Uterus (tissue), 4 donors: ENCODE measurements at places on chromosomes 2 and 18. TPM values are rescaled to one million over a fixed set of nuclear protein-coding genes. Genes with fewer than 3 reads are reported as not detected.
A peak's percentile ranks its signal among the peaks of the same experiment; 100 is the strongest.

Gene CLEC4F
- total RNA-seq, result not detected

GRCh38 chr2:114009205-114009944 lies 119.5 kb downstream of the ACTR3 start:
- H3K27ac ChIP-seq, result no peak overlapping the region
- DNase-seq, result no peak
- no peaks in the 10 kb centered on the region for H3K4me1 ChIP-seq
- H3K4me3 ChIP-seq, result no peak overlapping the region
- H3K27me3 ChIP-seq, result no peaks in the 10 kb centered on the region

DNA sequence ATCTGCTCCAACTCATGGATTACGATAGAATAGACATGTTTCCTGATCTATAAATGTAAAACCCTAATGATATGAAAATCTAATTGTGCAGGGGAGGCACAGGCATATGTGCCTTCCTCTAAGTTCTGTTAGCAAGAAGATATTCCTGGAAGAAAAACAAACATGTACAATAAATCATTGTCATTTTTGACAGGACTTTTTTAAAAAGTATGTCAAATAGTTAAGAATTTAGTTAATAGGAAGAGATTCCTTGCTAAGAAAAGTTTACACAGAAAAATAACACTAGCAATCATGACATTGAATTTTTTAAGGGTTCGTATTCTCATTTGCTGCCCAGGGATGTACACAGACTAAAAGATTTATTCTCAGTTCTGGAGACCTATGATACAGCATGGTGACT lies 15.3 kb upstream of the CREB1 start:
- H3K27ac ChIP-seq, result no peak overlapping the region
- H3K36me3 ChIP-seq, result no peaks in the 10 kb centered on the region
- no peak for DNase-seq
- H3K27me3 ChIP-seq, result no peaks in the 10 kb centered on the region
- H3K4me1 ChIP-seq, result no peaks in the 10 kb centered on the region

DNA sequence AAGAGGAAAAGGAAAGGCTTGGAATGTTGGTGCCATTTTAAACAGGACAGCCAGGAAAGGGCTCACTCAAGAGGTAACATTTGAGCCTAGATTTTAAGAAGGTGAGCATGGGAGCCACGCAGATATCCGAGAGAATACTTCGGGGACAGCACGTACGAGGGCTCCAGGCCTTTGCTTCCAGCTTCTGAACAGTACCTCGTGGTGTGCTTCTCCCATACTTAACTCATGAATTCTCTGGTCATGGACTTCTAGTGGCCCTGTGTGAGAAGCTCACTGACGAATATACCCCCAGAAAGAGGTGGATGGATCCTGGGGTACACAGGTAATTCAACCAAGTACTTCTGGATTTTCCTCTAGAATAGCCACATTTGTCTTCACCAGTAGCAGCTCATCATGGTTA lies 2.7 kb upstream of the VIT start:
- no peaks in the 10 kb centered on the region for H3K27me3 ChIP-seq
- DNase-seq, result no peak
- H3K36me3 ChIP-seq, result no peaks in the 10 kb centered on the region

DNA sequence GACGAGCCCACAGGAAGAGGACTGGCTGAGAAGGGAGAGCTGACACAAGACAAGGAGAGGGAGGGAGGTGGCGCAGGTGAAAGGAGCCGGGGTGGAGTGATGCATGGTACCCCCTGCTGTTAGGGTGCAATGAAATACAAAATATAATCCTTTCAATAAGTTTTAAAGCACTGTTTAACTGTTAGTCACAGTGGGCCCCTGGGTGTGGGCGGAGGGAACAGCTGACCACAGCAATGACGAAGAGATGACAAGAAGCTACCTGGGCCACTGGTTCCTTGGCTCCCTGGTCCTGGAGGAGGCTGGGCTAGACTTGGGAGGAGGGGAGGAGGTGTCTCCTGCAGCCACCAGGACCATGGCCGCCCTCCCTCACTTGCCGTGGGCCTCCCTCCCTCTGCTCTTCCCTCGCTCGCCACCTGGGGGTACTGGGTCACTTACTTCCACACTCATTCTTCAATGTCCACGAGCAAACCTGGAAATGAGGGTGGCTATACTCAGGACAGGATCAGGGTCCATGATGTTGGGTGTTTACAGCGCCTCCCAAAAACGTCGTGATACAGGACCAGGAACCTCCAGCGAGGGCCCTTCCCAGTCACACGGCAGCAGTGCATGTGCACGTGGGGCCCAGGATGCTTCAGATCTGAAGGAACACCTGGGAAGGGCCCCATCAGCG lies 196.1 kb downstream of the ANKRD30B start:
- no peaks in the 10 kb centered on the region for H3K4me1 ChIP-seq
- no peaks in the 10 kb centered on the region for H3K27me3 ChIP-seq
- DNase-seq, result no peak
- no peak overlapping the region for H3K4me3 ChIP-seq

GRCh38 chr2:148653437-148653836 lies 8.9 kb downstream of the EPC2 start:
- H3K27ac ChIP-seq, result no peak overlapping the region
- H3K27me3 ChIP-seq, result no peaks in the 10 kb centered on the region
- no peaks in the 10 kb centered on the region for H3K36me3 ChIP-seq
- no peak for DNase-seq

DNA sequence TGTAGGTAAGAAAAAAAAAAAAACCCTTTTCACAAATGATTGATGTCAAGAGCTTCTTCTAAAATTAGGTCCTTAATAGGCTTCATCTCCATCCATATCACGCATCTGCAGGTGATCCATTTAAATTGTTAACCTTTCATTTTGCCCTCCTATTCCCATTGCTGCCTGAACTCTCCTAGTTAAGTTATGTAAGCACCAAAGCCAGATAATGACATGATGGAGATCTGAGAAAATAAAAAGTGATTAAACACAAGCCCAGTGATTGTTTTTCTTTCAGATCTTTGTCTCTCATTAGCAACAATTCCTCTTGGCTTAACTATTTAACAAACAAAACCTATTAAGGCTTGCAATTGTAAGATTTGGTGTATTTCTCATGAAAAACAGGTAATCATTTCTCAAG lies 20.0 kb downstream of the LANCL1 start:
- H3K4me3 ChIP-seq, result no peak overlapping the region
- H3K4me1 ChIP-seq, result no peaks in the 10 kb centered on the region
- no peak for DNase-seq
- no peaks in the 10 kb centered on the region for H3K27me3 ChIP-seq

DNA sequence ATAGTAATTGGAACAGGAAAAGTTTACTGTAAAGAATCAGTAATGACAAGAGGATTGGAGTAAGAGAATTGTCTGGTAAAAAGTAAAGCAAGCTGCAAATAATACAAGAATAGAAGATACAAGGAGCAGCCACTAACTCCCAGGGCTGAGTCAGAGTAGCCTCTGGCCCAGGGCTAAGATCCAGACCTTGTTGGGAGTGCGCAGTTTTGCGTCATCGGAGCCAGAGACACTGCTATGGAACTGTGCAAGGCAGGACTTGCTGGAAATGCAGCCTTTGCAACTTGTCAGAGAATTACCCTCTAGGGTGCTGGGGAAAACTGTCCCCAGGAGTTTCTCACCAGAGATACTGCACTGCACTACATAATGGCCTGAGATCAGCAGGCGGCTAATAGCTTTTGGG lies 135.2 kb downstream of the NYAP2 start:
- no peak overlapping the region for H3K27ac ChIP-seq
- DNase-seq, result no peak
- H3K27me3 ChIP-seq, result no peaks in the 10 kb centered on the region
- no peaks in the 10 kb centered on the region for H3K4me1 ChIP-seq

- H3K27ac ChIP-seq, result no peak overlapping the region
- no peaks in the 10 kb centered on the region for H3K36me3 ChIP-seq
- no peak overlapping the region for H3K4me3 ChIP-seq
- H3K4me1 ChIP-seq, result no peaks in the 10 kb centered on the region
- DNase-seq, result no peak
- no peaks in the 10 kb centered on the region for H3K27me3 ChIP-seq
Measured at GRCh38 chr18:1039421-1039820, 134.8 kb downstream of the ADCYAP1 start.

DNA sequence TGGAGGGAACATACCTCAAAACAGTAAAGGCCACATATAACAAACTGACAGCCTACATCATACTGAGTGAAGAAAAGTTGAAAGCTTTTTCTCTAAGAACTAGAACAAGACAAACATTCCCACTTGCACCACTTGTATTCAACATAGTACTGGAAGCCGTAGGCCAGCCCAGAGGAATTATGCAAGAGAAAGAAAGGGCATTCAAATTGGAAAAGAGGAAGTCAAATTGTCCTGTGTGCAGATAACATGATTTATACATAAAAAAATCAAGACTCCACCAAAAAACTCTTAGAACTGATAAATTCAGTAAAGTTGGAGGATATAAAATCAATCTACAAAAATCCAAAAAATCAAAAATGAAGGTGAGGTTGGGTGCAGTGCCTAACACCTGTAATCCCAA lies 8.0 kb upstream of the KDM3A start:
- no peak overlapping the region for H3K4me3 ChIP-seq
- H3K27me3 ChIP-seq, result no peaks in the 10 kb centered on the region
- H3K4me1 ChIP-seq, result no peaks in the 10 kb centered on the region
- H3K36me3 ChIP-seq, result no peaks in the 10 kb centered on the region
- no peak overlapping the region for H3K27ac ChIP-seq

- H3K27ac ChIP-seq, result no peak overlapping the region
- no peak for DNase-seq
- no peaks in the 10 kb centered on the region for H3K36me3 ChIP-seq
- no peaks in the 10 kb centered on the region for H3K27me3 ChIP-seq
Measured at GRCh38 chr2:95267458-95268210, 6.6 kb upstream of the PROM2 start.

GRCh38 chr2:218434456-218434855 lies 15.5 kb downstream of the VIL1 start:
- no peak for DNase-seq
- no peak overlapping the region for H3K27ac ChIP-seq
- H3K4me1 ChIP-seq, result no peaks in the 10 kb centered on the region
- H3K4me3 ChIP-seq, result no peak overlapping the region

Gene CXCR4
- total RNA-seq, result 39.5 TPM

Gene SKA1
- 0.73 TPM for total RNA-seq

Gene AP1S3
- total RNA-seq, result not detected

- no peak overlapping the region for H3K27ac ChIP-seq
- no peaks in the 10 kb centered on the region for H3K36me3 ChIP-seq
- H3K4me1 ChIP-seq, result no peaks in the 10 kb centered on the region
- DNase-seq, result peak; percentile 12
- no peak overlapping the region for H3K4me3 ChIP-seq
- H3K27me3 ChIP-seq, result no peaks in the 10 kb centered on the region
Measured at GRCh38 chr2:240461471-240462072, 26.1 kb downstream of the GPC1 start.

- DNase-seq, result peak; percentile 89
- peak overlapping the region; percentile 79 for H3K27ac ChIP-seq
- no peaks in the 10 kb centered on the region for H3K36me3 ChIP-seq
- H3K4me3 ChIP-seq, result no peak overlapping the region
- peaks cover 6% of the 10 kb centered on the region for H3K4me1 ChIP-seq
Measured at GRCh38 chr2:240962300-240963064, 35.9 kb upstream of the SNED1 start.

DNA sequence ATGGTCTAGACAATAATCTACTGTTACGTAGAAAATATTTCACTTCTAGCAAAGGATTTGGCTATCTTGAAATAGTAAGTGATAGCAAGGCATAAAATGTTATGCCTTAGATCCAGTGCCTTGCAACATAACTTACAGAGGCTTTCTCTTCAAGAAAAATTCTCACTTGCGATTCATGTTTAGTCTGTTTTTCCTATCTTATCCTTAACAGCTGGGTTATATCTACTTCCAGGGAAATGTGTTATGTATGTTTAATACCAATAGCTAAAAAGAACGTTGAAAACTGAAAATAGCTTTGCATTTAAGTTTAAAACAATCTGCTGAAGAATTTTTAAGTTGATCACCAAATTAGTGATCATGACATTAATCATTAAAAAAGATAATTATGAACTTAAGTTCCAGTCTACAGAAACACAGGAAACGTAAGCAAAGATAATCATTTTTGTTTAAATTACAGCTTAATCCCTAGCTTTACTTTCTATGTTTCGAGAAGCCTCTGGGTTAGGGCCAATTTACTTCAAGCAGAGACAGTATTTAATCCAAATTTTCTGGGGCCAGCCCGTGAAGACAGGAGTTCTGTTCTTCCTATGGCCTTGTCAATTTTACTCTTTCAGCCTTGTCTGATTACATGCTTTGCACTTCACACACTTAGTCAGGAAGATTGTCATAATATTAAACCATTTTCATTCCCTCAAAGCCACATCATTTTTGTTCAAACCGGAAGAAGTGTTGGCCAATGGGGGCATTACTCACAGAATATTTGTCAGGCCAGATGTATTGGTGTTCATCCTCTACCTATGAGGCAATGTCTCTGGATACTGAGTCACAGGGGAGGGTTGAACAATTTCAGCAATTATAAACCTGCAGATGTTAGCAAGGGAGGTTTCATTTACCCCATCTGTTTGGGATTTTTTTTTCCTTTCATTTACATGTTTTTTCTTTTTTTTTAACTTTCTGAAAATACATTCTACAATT lies 1132.9 kb upstream of the ZEB2 start:
- no peaks in the 10 kb centered on the region for H3K27me3 ChIP-seq
- H3K4me3 ChIP-seq, result no peak overlapping the region
- no peaks in the 10 kb centered on the region for H3K4me1 ChIP-seq

DNA sequence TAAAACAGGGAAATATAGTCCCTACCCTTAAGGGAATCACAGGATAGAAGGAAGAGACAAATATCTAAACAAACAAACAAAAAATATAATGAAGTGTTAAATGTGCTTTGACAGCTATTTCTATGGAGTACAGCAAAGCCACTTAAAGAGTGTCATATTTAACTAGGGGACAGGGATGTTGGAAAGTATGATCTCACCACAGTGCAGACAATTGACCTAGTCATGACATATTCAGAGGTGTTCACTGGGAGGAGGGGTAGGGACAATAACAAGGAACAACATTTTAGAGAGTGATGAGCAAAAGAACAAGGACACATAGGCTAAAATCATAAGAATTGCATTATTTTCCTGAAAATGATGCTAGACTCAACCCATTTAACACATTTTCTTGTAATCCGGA lies 107.5 kb downstream of the TMEM163 start:
- no peak overlapping the region for H3K27ac ChIP-seq
- no peak overlapping the region for H3K4me3 ChIP-seq
- H3K4me1 ChIP-seq, result no peaks in the 10 kb centered on the region
- H3K27me3 ChIP-seq, result no peaks in the 10 kb centered on the region
- H3K36me3 ChIP-seq, result no peaks in the 10 kb centered on the region

Gene GPR45
- not detected for total RNA-seq

DNA sequence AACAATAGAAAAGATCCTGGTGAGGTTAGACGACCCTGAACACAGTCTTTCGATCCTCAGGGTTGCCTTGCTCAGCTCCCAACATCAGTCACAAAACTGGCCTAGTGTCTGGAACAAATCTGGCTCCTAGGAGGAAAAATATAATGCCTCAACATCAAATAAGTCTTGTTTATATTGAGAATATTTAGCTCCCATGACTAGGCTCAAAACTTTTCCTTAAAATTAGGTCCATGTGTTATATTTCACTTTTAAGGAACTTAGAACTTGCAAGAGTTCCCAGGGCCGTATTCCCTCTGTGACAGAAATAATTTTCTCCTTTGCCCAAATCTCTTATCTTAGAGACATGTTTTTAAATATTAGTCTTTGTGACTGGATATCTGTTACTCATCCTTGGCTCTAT lies 819.7 kb upstream of the ZEB2 start:
- H3K27me3 ChIP-seq, result no peaks in the 10 kb centered on the region
- no peak for DNase-seq
- no peak overlapping the region for H3K4me3 ChIP-seq
- H3K27ac ChIP-seq, result no peak overlapping the region

Gene GKN1
- not detected for total RNA-seq
